ENCODE measurements at places on chromosomes 2 and 18. TPM values are rescaled to one million over a fixed set of nuclear protein-coding genes. Genes with fewer than 3 reads are reported as not detected.

DNA sequence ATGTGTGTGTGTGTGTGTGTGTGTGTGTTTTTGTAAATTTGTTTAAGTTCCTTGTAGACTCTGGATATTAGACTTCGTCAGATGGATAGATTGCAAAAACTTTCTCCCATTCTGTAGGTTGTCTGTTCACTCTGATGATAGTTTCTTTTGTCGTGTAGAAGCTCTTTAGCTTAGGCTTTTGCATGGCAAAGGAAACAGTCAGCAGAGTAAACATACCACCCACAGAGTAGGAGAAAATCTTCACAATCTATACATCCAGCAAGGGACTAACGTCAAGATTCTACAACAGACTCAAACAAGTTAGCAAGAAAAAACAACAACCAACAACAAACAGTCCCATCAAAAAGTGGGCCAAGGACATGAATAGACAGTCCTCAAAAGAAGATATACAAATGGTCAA is 336.7 kb upstream of the ATP5MC3 start:
- DNase-seq: no peak

- no peak for DNase-seq
These were observed 63.7 kb upstream of the DNAJC10 start for GRCh38 chr2:182652326-182652725.

- no peak for DNase-seq
These were observed 19.5 kb downstream of the MRPL44 start for GRCh38 chr2:223976635-223977226.

The BOK gene
- 29.9 TPM for polyA plus RNA-seq

The CD28 gene
- polyA plus RNA-seq: 1.1 TPM

The KCNS3 gene
- 6.5 TPM for polyA plus RNA-seq

The RBBP8 gene
- 42.9 TPM for polyA plus RNA-seq

The ODC1 gene
- polyA plus RNA-seq: 390 TPM
